ENCODE measurements at places on chromosomes 13 and 19.

GRCh38 chr13:99894840-99895443 lies 76.6 kb downstream of the ZIC5 start:
- DNase-seq: no peak

- DNase-seq: no peak
These were observed 6.0 kb downstream of the TMIGD2 start for GRCh38 chr19:4295972-4296771.

DNA sequence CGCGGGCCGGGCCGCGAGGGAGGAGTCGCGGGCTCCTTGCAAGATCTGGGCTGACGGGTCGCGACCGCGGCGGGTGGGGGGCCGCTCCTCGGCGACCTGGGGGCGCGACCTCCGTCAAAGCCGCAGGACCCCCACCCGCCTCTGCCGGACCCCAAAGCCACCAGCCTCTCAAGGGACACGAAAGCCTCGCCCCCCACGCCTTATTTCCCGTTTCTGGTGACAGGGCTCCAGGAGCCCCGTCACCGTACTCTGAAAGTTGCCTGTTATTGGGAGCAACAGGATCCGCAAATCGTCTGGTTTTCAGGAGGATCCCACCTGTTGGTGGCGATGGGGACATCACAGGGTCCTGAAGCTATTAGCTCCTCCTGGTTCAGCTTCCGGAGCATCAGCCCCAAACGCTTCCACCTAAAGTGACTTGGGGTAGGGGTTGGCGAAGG lies 530 bp downstream of the MAU2 start:
- peak; percentile 60 for DNase-seq

DNA sequence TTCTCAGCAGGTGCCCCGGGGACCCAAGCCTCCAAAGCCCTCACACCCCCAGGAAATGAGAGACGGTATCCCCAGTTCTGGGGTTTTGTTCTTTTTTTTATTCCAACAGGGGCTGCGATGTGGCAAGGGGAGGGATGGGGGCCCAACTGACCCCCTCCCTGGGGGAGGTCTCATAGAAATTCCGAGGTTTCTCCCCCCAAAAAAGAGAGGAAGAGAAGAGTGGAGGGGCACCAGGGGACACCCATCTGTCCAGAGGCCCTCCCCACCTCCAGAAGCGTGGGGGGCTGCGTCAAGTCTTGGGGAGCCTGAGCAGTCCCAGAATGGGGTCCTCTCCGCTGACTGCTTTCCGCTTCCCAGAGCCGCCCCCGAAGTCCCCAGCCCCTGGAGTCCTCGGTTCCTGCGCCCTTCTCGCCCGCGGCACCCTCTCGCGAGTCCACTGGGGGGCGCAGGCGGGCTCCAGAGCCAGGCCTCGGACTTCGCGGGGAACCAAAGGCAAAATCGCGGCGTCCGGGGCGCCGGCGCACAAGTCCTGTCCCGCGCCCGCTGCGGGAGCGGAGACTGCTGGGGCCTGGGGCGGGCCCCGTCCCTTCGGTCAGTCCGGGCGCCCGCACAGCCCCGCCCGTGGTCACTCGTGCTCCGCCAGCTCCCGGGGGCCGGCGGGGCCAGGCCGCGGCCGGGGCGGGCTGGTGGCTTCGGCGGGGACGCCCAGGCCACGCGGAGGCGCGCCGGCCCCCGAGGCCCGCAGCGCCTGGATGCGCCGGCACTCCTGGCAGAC lies 4.4 kb upstream of the ATP1A3 start:
- DNase-seq: peak; percentile 19

GRCh38 chr19:55484593-55485438 lies at the start of gene NAT14:
TSS of gene NAT14 (plus strand) at chr19:55485188. CDS start at chr19:55485709, 521 bp downstream.
- peak; percentile 34 for DNase-seq

DNA sequence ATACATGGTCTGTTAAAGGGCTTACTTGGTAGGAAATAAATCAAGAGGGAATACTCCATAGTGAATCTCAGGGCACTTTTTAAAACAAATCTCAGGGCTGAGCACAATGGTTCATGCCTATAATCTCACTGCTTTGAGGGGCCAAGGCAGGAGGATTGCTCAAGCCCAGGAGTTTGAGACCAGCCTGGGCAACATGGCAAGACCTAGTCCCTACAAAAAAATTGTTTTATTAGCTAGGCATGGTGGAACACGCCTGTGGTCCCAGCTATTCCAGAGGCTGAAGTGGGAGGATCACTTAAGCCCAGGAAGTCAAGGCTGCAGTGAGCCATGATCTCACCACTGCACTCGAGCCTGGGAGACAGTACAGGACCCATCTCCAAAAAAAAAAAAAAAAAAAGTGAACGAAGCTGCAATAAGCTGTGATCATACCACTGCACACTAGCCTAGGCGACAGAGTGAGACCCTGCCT lies 25.2 kb downstream of the ABCC4 start:
- no peak for DNase-seq

All from suppressor macrophage (primary cell).